ENCODE measurements at places on chromosomes 7 and 10. TPM values are rescaled to one million over a fixed set of nuclear protein-coding genes. Genes with fewer than 3 reads are reported as not detected.

DNA sequence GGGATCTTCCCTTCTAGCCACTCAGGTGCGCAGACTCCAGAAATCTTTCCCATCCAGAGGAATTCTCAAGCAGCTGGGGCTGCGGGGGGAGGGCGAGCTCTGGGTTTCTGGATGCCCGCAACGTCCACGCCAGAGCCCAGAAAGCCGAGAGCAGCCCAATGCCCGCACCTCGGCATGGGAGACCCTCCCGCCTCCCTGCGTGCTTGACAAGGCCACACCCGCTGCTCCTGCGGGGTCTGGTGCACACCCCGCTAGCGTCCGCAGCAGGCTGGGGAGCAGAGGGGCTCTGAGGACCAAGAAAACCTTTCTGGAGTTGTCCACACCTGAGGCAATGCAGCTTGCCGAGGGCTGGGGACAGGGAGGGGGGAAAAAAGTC lies 66.2 kb downstream of the SLC29A4 start:
- no peak for DNase-seq

DNA sequence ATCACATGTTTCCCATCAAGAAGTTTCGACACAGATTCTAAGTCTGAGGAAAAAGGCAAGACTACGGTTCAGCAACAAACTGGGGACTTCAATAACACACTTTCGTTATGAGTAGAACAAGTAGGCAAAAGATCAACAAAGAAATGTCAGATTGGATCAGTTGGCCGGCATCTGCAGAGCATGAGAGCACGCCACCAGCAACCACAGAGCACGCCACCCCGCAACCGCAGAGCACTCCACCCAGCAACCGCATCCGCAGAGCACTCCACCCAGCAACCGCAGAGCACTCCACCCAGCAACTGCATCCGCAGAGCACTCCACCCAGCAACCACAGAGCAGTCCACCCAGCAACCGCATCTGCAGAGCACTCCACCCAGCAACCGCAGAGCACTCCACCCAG lies 89.7 kb upstream of the FAM20C start:
- DNase-seq: no peak

MEIG1 gene
- polyA plus RNA-seq: 0.34 TPM

GRCh38 chr10:121291823-121292222 lies 306.4 kb downstream of the FGFR2 start:
- DNase-seq: no peak

DNA sequence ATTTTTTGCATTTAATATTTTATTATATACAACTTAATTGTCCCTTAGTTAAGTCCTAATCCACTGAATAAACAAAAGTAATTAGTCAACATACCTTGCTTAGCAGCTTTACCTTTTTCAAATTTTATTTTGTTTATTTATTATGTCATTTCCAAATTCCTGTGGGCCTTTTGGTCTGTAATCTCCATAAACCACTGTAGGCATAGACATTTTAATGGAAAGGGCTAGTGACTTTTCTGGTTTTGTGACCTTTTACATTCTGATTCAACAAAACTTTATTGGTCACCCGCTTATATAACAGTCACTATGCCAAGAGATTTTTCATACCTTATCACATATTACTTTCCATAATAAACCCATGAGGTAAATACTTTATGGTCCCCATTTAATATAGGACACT lies 181.3 kb upstream of the PRPS1L1 start:
- no peak for DNase-seq

- DNase-seq: no peak
Measured at GRCh38 chr10:75596930-75597620, 165.7 kb downstream of the LRMDA start.

- DNase-seq: no peak
Measured at GRCh38 chr7:87170828-87171227, 18.6 kb downstream of the DMTF1 start.

GRCh38 chr10:81473755-81474154 lies 401.2 kb upstream of the NRG3 start:
- DNase-seq: no peak

DNA sequence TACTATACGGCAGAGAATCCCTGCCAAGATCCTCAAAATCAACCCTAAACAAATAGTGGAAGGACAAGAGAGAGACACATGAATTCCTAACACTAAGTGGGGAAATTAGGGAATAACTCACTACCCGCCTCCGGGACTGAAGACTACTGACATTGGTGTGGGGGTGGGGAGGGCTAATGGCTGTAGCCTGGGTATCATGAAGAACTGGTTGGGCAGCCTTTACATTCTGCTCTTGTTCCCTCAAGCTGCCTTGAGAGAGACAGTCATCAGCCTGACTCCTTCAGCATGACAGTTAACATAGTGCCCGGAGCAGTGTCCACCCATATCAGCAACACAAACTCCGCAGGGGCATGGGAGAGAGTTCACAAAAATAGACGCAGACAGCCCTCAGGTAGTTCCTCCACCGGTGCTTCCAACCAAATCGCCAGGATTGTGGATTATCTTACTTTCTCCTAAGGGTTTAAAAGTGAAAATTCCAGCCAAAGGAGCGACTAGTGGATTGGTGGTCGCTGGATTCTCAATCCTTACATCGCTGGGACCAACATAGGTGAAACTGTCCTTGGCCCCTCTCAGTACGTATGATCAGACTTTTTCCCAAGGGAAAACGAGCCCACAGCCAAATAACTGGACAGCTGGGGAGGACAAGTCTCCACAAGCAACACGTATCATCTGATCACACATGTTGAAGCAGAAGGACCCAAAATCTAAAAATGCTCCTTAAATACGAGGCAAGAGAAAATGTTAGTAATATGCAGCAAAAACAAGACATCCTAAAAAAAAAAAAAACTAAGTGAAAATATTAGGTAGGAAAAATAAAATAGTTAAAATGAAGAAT lies 22.6 kb downstream of the TMEM254 start:
- DNase-seq: no peak

SSC4D gene
- 2.1 TPM for polyA plus RNA-seq

GRCh38 chr10:69567920-69568319 lies 5.3 kb downstream of the NEUROG3 start:
- peak; percentile 76 for DNase-seq

GRCh38 chr7:7808156-7808555 lies 89.7 kb upstream of the RPA3 start:
- no peak for DNase-seq

DNA sequence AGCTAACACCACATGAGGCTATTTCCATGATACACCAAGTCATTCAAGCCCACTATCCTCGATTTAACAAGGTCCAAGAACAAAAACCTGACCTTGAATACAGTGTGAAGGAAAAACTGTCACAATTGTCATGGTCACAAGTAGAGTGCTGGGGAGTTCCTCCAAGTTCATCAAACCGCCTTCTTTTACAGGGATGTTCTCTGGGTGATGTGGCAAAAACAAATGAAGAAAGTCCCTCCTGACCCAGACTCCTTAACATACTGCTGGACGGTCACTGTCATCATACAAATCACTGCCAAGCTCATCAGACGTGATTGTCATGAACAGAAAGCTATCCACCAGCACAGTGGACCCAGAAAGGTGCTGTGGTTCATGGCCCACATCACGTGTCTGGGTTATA lies 28.9 kb downstream of the HIPK2 start:
- no peak for DNase-seq

DNA sequence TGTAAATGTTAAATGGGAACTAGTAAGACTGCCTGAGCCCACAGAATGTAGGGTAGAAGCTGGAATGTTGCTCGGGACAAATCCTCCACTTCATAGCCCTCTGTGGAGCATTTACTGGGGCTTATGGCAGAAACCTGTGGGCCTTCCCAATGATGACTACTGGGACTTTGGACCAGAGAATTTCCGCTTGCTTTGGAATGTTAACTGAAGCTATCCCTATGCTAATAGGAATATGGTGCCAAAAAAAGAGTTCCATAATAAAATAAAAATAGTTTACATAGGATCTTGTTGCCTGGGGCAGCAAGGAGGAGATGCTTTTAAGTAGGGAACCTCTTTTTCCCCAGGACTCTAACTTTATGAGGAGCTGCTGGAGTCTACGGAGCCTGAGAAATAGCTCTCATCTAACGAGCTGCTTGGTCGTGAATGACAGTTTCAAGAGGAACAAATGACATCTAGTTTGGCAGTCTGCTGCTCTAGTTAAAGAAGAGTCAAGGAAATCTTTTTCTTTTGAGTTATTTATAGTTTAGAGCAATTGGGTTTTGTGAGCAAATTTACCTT lies 5.7 kb upstream of the DYNC2I1 start:
- DNase-seq: no peak

DNA sequence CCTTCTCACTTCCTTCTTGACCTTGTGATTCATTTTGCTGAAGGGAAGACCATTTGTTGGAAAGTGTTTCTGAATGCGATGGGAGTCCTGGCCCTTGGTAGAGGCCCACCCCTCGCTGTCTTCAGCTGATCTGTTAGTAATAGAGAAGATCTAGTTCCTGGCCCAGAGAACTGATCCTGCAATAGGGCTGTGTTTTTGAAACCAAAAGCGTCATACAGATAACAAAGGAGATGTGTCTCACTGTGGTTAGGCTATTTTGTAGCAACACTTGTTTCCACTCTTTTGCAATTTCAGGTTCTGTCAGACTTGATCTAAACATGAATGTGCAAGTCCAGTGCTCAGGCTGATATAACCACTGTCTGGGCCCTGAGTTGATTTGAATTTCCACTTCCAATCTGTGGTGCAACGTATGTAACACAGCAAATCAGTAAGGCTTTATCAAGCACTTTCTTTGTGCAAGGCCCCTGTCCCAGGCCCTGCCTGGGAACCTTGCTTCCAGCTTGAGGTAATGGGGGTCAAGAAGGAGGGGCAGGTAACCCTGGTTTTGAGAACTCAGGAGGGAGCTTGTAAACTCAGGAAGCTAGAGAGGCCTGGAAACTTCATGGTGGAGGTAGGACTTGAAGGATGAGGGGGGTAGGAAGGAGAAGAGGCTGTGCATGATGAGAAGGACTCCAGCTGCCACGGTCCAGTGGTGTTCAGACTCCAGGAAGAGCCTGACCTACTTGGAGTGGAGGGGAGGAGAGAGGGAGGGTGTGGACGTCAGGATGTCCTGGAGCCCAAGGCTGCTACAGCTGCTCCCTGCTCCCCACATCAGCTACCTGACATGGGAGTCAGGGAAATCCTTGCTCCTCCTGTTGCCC lies 42.2 kb upstream of the SRGN start:
- no peak for DNase-seq

GRCh38 chr7:70680743-70681468 lies 451.0 kb upstream of the GALNT17 start:
- no peak for DNase-seq

RGR gene
- polyA plus RNA-seq: 2.2 TPM

OR13A1 gene
- not detected for polyA plus RNA-seq

GRCh38 chr7:30765408-30765807 lies 5.8 kb upstream of the MINDY4 start:
- no peak for DNase-seq

DNA sequence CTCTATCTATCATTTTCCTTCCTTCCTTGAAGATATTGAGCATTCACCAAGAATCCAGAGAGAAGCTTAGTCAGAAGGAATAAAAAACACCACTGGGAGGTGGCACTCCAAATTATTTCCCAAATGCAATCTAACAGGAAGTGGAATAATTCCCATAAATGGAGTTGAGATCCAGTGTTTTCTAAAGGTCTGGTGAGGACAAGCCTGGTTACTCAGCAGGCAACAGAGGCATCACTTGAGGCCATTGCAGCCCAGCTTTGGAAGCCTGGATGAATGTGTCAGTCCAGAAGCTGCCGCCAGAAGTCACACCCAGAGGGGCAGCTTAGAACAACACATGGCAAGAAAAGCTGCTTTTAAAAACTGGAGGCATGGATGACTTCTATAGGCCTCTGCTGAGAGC lies 288.9 kb upstream of the KLF6 start:
- peak; percentile 76 for DNase-seq

DNA sequence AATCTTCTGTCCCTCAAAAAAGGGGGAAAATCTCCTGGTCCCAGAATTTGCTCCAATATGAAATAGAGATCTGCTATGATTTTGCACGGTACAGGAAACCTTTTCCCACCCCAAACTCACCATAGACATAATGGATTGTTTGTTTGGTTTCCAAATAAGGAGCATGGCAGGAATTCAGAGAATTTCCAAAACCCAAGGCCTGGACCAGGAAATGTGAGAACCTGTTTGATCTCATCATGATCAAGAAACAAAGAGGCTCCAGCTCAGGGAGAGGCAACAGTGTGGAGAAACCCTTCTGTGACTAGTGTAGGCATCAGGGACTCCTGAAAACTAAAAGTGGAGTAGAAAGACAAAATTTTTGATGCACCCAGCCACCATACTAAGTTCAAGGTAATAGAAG lies 1548.1 kb upstream of the LRRTM3 start:
- no peak for DNase-seq

SLC13A1 gene
- polyA plus RNA-seq: not detected

NPSR1 gene
- not detected for polyA plus RNA-seq

ZNF117 gene
- 3.9 TPM for polyA plus RNA-seq

HMX3 gene
- polyA plus RNA-seq: not detected

PRR15 gene
- polyA plus RNA-seq: 0.79 TPM

DNA sequence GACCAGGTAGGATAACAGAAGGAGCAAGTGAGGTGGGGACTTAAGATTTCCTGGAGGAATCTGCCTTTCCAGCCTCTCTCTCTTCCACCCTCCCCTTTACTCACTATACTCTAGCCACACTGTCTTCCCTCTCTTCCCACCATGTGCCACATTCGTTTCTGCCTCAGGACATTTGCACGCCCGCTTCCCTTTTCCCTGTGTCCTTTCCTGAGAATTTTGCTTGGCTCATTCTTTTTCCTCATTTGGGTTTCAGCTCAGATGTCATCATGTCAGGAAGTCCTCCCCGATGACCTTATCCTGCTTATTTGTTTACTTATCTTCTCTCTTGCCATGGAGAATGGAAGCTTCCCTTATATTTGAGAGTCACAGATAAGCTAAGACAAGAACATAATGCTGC lies 363.8 kb downstream of the PRPF18 start:
- no peak for DNase-seq

GRCh38 chr10:3928078-3928477 lies 143.1 kb upstream of the KLF6 start:
- DNase-seq: peak; percentile 58

SRGN gene
- polyA plus RNA-seq: 69.5 TPM

- DNase-seq: no peak
Measured at GRCh38 chr10:110577056-110577455, 9.6 kb downstream of the SMC3 start.

- no peak for DNase-seq
Measured at GRCh38 chr10:127486355-127486754, 62.8 kb upstream of the NPS start.

GRCh38 chr10:46226900-46227558 lies 59.8 kb upstream of the ANTXRL start:
- DNase-seq: no peak

LIPK gene
- not detected for polyA plus RNA-seq

Data from right cardiac atrium (tissue), 5 donors.